ENCODE measurements at places on chromosomes 13 and 19. TPM values are rescaled to one million over a fixed set of nuclear protein-coding genes. Genes with fewer than 3 reads are reported as not detected.

ZNF284 gene
- 4.9 TPM for total RNA-seq

ZNF296 gene
- total RNA-seq, result 30.2 TPM

DNA sequence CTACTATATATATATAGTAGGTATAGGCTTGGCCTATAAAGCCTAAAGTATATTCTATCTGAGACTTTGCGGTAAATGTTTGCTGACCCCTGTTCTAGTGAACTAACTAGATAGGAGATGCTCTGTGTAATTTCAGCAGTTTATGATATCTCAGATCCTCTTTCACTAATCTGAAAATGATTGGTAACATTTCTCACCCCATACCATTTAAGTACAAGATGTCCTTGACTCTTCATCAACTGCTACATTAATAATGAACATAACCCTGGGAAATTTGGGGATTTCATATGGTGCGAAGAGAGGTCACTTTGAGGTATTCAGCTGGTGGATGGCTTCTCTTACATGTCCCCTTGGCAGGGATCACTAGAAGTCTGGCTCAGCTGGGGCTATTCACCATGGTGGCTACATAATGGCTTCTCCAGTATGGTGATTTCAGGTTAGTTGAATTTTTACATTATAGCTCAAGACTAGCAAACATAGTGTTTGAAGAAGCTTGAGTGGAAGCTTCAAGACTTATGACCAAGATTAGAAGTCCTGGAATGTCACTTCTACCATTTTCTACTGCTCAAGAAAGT is 103.6 kb upstream of the MYCBP2 start:
- H3K4me3 ChIP-seq, result no peak overlapping the region
- no peaks in the 10 kb centered on the region for H3K36me3 ChIP-seq
- H3K4me1 ChIP-seq, result peaks cover 21% of the 10 kb centered on the region
- DNase-seq, result no peak

DNA sequence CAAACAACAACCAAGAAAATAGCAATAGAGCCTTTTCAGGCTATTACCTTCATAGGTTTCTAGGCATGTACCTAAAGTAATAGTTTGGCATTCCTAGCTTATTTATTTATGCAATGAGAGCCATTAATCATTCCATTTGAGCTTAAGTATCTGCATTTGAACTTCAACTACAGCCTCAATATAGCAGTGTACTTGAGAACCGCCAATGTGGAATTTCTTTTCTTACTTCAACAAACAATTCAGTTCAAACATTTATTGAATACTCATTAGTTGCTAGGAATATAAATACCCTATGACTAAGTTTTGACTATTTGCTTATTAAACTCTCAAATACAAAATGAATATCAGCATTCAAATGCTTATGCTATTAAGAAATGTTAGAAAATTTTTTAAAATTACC is 38.0 kb upstream of the FREM2 start:
- H3K36me3 ChIP-seq, result no peaks in the 10 kb centered on the region
- no peak for DNase-seq
- no peaks in the 10 kb centered on the region for H3K27me3 ChIP-seq
- H3K27ac ChIP-seq, result no peak overlapping the region
- H3K4me1 ChIP-seq, result no peaks in the 10 kb centered on the region

DNA sequence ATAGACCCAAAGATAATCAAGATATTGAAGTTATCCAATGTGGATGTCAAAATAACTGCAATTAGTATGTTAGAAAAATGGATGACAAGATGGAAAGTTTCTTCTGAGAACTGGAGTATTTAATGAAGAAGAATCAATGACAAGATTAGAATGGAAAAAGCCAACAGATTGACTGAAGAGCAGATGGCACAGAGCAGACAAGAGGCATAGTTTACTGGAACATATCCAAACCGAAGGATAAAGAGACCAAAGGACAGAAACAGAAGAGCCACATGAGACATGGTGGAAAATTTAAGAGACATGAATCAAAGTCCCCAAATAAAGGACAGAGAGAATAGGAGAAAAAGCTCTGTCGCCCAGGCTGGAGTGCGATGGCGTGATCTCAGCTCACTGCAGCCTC is 89.6 kb upstream of the RXFP2 start:
- no peaks in the 10 kb centered on the region for H3K27me3 ChIP-seq
- no peak for DNase-seq
- H3K27ac ChIP-seq, result no peak overlapping the region
- H3K36me3 ChIP-seq, result no peaks in the 10 kb centered on the region

- peak within 1 kb of the TSS; percentile 94 for H3K4me3 ChIP-seq
- peaks cover 52% of the 10 kb centered on the region for H3K36me3 ChIP-seq
- peak within 1 kb of the TSS; percentile 93 for H3K27ac ChIP-seq
- peaks cover 89% of the 10 kb centered on the region for H3K4me1 ChIP-seq
- DNase-seq, result peak; percentile 89
Observed at GRCh38 chr19:49335071-49335783, at the start of gene CD37. CD37 (plus strand) TSS chr19:49335406; CDS start chr19:49335541, 135 bp downstream.

DNA sequence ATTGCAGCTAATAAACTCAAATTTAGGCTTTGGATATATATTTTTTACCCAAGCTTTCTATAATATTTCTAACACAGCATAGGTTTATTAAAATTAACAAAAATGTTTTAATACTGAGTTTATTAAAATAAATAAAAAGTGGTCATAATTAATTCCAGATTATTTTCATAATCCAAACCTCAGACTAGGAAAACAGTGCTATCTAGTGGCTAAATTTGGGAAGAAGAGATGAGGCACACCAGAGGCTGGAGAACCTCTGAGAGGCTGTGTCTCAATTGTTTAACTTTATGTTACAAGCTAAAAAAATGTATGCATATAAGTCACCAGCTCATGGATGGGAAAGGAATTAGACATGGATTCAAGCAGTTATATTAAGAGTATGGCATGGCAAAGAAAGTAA is 392.5 kb downstream of the DIAPH3 start:
- no peaks in the 10 kb centered on the region for H3K36me3 ChIP-seq
- H3K4me3 ChIP-seq, result no peak overlapping the region
- DNase-seq, result no peak
- no peak overlapping the region for H3K27ac ChIP-seq
- no peaks in the 10 kb centered on the region for H3K4me1 ChIP-seq

- H3K27ac ChIP-seq, result no peak overlapping the region
- no peak for DNase-seq
- no peaks in the 10 kb centered on the region for H3K36me3 ChIP-seq
- no peaks in the 10 kb centered on the region for H3K27me3 ChIP-seq
Observed at GRCh38 chr13:113410472-113411201, 42.7 kb downstream of the ADPRHL1 start.

GRCh38 chr13:31105020-31105795 is 56.5 kb downstream of the HSPH1 start:
- H3K36me3 ChIP-seq, result no peaks in the 10 kb centered on the region
- DNase-seq, result no peak
- no peak overlapping the region for H3K4me3 ChIP-seq
- H3K4me1 ChIP-seq, result no peaks in the 10 kb centered on the region
- no peaks in the 10 kb centered on the region for H3K27me3 ChIP-seq

DNA sequence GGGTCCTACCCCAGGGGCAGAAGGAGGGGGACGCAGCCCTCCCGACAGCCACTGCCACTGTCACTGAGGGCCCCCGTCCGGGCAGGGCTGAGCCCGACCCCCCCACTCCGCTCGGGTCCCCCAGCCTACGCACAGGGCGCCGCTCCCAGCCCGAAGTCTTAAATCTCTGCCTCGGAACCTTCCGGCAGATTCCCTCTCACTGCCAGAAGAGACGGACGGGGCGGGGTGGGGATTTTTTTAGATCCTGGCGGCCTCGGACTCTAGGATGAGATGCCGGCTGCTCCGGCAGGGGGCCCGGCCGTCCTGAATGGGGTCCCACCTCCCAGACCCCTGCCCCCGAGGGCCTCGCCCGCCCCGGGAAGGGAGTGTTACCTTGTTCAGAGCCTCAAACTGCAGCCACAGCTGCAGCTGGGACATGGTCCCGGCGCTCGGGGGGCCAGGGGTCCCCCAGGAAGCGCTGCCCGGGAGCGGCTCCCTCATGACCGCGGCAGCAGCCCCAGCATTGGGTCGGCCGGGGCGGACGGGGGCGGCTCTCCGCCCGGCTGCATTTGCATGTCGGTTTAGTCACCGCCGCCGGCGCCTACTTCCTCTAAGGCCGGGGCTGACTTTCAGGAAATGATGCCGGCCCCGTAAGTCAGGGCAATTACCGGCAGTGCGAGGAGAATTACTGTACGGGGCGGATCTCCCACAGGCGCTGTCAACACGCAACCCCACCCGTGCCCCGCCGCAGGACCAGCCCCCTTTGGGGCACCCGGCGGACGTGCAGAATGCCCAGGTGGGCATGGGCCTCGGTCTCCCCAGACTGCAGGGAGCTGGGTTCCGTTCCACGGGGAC is 28.1 kb downstream of the GPX4 start:
- H3K36me3 ChIP-seq, result peaks cover 10% of the 10 kb centered on the region
- peak overlapping the region; percentile 78 for H3K27ac ChIP-seq
- peaks cover 58% of the 10 kb centered on the region for H3K4me1 ChIP-seq
- DNase-seq, result peak; percentile 91
- peak overlapping the region; percentile 41 for H3K4me3 ChIP-seq
- H3K27me3 ChIP-seq, result no peaks in the 10 kb centered on the region
